Left renal cortex interstitium (tissue), 4 donors: ENCODE measurements at places on chromosomes 7 and 10. TPM values are rescaled to one million over a fixed set of nuclear protein-coding genes. Genes with fewer than 3 reads are reported as not detected.

DNA sequence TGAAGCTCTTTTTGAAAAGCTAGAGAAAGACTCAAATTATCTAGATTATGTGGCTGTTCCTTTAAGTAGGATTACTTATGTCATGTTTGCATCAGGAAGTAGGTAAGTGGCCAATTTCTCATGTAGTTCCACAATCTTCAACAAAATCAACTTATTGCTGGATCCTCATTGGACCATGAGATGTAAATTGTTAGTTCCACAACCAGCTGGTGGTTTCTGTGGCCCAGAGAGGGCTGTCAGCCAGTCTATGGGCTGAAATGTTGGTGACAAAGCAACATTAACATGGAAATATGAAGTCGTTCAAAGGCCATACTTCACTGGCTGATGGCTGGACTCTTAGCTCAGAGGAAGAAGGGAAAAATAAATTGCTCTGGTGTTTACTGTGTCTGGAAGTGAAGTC, 157.9 kb downstream of the PLXDC2 start:
- DNase-seq: no peak

GRCh38 chr10:67668448-67668847, 27.5 kb downstream of the CTNNA3 start:
- no peak for DNase-seq

The SKIDA1 gene
- polyA plus RNA-seq: 8.8 TPM

DNA sequence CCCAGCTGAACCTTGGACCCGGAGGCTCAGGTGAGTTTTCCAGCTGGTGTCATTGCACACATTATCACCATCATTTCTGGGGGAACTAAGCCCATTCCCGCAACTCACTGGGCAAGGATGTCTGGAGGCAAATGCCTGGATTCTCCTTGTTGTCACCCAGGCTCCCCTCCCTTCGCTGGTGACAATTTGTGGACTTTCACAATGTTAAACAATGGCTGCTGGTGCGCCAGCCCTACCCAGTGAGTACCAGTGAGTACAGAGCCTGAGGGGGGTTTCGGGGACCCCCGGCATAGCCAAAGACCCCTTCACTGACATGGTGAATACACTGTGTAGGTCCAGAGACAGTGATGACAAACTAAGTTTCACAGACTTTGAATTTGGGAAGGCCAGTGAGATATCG, 189.2 kb downstream of the ADARB2 start:
- no peak for DNase-seq

DNA sequence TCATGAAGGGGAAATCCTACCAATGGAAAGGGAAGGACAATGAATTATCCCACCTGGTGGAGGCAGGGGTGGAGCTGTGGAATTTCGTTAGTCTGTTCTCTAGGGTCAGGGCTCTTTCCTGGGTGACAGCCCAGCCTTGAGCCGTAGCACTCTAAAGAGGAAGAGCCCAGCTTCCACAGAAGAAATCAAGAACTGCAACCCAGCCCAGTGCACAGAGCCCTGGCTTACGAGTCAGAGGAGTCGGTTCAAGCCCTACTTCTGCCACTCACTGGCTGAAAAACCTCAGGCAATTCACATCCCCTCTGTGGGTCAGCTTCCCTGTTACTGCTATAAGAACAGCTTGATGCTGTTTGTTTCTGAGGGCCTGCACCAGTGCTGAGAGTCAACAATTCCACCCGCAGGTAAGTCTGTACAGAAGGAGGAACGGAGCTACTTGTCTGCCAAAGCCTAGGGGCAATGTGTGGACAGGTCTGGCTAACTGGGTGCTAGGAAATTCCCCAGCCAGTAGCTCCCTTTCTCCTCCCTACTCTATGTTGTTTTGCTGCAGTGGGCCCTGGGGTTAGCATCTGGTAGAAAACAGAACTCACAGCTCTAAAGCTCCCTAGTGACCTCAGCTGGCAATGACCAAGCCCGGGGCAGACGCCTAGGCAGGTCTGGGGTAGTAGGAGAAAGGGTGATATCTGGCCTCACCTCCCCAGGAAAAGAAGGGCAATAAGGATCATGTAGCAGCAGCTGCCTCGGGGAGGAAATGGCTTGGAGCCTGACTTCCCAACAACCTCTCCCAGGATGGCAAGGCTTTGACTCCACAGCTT, 3.3 kb downstream of the AVPI1 start:
- DNase-seq: no peak

DNA sequence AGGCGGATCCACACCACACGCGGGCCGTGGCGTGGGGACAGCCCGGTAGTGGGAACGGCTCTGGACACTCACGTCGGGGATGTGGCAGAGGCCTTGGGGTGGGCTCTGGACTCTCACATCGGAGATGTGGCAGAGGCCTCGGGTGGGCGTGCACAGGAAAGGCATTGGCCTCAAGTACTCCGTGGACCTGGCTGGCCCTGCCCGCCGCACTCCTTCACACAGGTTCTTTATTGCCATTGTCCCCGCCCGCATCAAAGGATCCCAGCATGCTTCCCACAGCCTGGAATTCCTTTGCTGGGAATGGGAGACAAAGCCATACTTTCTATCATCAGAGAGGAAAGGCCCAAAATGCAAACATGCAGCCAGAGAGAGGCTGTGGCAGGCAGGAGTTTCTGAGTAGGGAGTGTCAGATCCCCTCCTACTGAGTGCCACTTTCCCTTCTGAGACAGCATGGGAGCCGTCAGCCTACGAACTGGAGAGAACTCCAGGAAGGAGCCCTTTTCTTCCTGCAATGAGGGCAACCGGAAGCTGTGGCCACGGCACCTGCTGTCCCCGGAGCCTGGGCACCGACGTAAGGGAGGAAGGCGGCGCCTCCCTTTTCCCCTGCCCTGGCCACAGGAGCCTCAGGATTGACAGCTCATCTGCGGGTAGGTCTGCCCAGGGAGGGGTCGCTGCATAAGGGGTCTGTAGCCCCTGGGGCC, 51.5 kb downstream of the RBM17 start:
- DNase-seq: no peak

- DNase-seq: no peak
Measured at GRCh38 chr7:44973610-44974401, 5.0 kb downstream of the MYO1G start.

The ACSM6 gene
- polyA plus RNA-seq: 0.47 TPM

The ICA1 gene
- polyA plus RNA-seq: 17.4 TPM

GRCh38 chr10:3471472-3471871, 298.9 kb upstream of the PITRM1 start:
- DNase-seq: no peak

- DNase-seq: no peak
Measured at GRCh38 chr7:134623193-134623592, 23.5 kb upstream of the BPGM start.

The NXPH1 gene
- polyA plus RNA-seq: 0.28 TPM

GRCh38 chr10:62587011-62587410, 212.8 kb downstream of the ZNF365 start:
- no peak for DNase-seq

DNA sequence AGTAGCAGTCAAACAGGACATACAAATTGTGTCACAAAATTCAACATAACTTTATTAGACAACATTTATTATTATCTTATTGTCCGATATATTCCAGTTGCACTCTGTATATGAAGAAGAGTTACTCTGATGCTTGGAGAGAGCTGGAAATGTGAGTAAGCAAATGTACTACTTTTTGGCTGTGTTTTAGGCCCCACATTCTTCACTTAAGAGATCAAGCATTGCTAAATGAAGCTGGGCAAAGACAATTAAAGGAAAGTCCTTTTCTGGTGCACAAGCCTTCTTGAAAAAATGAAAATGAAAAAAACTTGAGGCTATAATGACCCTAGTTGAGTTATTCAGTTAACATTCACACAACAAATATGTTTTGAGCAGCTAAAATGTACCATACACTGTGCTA, 26.1 kb downstream of the MYPN start:
- no peak for DNase-seq

GRCh38 chr7:36002900-36003299, 150.2 kb upstream of the EEPD1 start:
- no peak for DNase-seq

DNA sequence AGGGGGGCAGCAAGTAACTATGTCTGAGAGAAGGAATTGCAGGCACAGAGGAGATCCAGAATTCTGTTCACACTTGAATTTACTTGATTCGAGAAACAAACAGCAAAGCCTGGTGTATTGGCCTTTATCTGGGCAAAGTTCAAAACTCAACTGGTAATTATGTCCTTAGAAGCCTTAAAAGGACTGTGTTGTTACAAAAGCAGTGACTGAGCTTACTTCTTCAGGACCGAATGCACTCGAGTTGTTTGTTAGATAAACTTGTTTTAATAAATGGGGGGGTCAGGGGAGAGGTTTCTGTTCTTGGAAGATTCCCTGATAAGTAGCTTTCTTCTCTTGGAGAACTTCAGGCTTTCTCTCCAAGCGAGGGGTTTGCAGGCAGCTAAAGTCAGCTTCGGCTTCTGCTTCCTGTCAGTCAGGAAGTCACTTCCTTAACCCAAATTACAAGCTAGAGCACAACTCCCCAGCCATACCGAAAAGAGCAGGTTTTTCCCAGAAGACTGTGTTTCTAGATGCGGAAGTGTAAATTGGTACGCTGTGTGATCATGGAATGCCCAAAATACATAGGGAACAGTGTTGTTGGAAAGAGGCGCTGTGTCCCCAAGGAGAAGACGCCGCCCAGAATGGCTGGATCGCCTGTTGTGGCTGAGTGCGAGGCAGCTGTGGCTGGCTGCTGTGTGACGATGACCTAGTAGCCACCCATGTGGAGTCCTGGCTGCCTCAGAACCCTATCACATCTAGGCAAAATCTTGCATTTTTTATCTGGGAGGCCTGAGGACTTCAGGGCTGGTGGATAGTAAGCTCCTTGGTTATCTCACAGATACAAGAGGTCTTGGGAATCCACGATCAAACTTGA, 110.4 kb downstream of the TCF7L2 start:
- no peak for DNase-seq

DNA sequence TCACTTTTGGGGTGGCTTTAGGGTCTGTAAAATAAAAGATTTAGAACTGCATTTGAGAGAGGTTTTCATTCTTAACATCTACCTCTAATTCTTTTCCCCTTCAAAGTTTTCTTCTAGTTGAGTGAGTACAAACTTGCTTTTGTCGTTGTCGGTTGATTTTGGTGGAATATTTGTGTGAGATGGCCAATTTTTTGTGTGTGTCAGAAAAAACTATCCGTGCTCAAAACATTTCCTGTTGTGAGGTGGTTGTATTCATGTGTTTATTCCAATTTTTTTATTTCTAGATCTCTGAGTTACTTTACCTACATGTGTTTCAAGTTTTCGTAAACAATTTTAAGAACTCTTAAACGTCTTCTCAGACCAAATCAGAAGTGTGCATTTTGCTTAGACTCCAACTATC, 1.6 kb downstream of the AHR start:
- DNase-seq: no peak

- DNase-seq: no peak
Measured at GRCh38 chr10:112278871-112279270, 4.3 kb upstream of the TECTB start.

The PRDX3 gene
- polyA plus RNA-seq: 299 TPM

DNA sequence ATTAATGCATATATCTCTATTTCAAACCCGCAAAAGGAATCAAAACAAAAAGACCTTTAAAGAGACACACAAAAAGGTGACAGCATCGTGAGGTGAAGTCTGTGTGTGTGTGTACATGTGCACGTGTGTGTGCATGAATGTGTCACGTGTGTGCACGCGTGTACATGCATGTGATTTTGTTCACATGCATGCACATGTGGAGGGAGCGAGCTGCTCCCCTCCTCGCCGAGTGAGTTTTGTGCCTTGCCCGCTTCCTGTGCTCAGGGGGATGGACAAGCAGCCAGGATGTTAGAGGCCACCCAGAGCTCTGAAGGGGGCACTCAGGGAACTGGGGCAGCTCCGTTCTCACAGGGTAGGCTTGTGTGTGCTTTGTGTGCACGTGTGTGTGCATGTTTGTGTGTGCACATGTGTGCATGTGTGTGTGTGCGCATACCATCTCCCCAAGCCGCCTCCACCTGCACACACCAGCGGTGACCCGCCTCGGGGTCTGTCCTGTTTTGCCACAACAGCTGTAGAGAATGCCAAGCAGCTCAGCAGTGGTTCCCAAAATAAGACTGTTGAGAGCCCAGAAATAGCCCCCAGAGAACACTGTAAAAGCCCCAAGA, 191.2 kb downstream of the PTPRN2 start:
- no peak for DNase-seq

GRCh38 chr10:15738270-15738925, 18.7 kb upstream of the ITGA8 start:
- DNase-seq: no peak

The SERPINE1 gene
- polyA plus RNA-seq: 0.72 TPM

DNA sequence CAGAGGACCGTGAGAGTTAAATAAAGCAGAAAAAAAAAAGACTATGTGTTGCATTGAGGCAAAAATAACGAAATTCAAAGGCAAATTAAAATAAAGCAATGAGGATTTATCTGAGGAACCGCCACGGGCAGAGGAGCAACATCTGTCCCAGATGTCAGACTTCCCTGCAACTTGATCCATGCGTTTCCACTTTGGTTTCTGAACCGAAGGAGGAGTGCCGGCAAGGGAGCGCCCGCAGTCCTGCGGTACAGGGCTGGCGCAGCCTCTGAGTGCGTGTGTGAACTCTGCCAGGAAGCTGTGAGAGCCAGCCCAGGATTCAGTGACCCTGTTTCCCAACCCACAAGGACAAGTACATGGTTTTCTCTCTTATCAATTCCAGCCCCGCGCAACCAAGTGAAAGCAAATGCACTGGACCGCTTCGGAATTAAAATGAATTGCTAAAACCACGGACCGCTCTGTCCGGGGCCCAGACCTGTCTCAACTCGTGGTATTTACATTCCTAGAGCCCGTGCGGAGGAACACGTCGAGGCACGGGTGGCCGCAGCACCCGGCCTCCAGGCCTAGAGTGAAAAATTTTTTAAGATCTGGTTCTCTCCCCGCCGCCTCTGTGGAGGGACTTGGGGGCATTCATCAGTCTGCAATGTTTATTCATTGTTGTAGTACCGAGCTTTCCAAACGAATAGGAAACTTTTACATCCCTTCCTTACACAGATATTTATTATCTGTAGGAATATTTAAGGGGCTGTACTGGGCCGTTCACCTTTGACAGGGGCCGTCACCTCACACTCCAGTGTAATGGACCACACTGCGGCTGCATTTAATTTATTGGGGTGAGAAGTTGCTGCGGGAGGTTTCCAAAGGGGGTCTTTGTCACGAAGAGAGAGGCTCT, 291.5 kb upstream of the NFE2L3 start:
- DNase-seq: no peak
